ENCODE measurements at places on chromosomes 3 and 15. TPM values are rescaled to one million over a fixed set of nuclear protein-coding genes. Genes with fewer than 3 reads are reported as not detected.
A peak's percentile ranks its signal among the peaks of the same experiment; 100 is the strongest.

The SERPINI2 gene
- not detected for polyA plus RNA-seq

The ZNF592 gene
- 6.9 TPM for polyA plus RNA-seq

The MYEF2 gene
- 11.8 TPM for polyA plus RNA-seq

DNA sequence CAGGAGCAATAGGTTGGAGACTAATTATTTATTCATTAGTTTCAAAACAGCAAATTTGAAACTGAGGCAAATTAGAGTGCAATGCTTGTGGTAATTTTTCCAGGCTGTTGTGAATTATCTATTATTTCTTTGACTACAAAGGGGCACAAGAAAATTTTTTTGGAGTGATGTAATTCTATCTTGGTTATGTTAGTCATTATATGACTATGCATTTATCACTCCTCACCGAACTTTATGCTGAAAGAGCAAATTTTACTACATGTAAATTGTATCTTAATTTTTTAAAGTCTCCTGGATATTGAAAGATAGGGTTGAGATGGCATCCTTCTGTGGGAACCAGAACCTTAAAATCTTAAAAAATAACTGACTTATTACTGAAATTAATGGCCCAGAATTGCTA lies 320.0 kb upstream of the ROBO1 start:
- no peak for DNase-seq

GRCh38 chr3:31227131-31227562 lies 305.6 kb upstream of the STT3B start:
- DNase-seq: no peak

- DNase-seq: no peak
These were observed 115.8 kb upstream of the FLNB start for GRCh38 chr3:57892423-57892822.

DNA sequence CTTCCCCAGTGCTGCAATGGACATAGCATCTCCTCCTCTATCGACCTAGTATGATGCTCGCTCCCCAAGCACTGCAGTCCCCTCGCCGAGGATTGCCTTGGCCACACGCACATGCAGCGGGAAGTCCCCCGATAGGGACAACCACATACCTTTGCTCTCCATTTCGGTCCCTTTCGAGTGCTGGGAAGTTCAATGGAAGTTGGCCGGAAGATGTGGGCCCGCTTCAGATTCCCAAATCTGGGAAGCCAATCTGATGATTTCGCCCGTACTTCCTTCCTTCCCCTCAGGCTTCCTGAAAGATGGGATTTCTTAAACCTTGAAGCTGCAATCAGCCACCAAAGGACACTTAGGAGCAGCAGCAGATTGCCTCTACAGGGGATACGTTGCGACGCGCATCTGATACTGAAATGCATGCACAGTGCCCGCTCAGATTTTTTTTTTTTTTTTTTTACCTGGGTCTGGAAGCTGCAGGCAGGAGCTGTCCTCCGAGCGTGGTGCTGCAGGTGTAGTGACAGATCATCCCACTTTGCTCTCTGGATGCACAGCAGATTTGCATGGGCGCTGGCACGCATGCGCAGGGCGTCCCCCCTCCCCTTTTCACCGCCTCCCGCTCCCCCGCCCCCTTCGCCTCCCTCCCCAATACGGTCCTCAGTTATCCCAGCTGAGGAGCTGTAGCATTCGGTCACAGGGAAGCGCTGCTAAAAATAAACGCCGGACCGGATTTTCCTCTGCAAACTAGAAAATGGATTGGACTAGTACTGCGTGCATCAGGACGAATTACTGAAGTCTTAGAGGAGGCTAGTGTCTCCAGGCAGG lies at the start of gene FGF12:
Gene FGF12 (minus strand): TSS at position 510 of the 816 bp plus-strand sequence.
- no peak for DNase-seq

GRCh38 chr3:167305340-167305890 lies 74.7 kb downstream of the ZBBX start:
- no peak for DNase-seq

DNA sequence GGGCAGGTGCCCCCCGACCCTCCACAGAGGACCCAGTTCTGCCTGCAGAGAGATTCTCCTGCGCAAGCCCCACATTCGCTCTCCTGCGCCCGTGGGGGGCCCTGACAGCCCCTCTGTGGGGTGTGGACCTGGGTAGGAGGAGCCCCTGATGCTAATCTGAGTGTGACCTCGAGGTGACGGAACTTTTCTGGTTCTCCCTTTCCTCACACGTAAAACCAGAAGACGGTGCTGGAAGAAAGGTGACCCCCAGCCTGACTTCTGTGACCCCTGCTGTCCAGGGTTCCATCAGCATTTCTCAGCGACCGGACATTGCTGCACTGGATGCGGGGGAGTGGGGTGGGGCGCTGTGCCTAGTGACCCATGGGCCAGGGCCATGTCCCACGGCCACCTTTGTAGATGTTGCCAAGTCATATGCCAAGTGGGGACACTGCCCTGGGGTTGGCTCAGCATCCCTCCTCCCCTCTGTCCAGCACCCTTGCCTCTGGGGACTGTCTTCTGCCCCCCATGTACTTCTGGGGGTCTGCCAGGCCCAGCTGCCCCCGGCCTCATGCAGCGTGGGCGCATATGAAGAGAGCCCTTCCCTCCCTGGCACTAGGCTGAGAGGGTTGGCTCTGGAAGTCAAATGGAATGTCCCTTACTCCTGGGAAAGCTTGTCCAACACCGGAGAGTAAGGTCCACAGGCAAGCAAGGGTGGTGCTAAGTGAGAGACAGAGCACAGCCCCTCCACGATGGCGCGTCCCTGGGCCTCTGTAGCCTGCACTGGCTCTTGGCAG lies 129.1 kb upstream of the MEF2A start:
- no peak for DNase-seq

DNA sequence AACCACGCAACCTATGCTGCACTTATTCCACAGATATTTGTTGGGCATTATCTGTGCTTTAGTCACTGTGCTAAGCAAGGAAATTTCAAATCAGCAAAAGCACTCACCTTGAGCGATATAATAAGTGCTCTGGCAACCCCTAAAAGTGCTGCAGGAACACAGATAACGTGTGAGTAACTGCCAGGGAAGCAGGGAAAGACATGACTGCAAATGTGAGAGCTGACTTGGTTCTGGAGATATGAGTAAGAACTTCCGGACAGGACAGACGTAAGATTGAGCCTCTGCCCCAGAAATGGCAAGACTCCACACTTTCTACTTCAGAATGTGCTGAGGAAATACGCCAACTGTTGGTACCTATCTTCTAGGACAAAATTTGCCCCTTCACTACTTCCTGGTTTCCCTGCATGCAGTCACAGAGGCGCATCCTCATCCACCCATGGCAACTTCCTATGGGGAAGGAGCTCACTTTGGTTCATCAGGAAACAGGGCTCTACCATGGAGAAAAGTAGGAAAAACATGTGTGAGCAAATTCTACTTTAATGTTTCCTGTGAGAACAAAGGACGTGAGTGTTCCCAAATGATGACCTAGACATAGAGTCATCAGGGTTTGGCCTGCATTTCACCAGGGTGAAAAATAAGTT lies 41.7 kb downstream of the AQP9 start:
- no peak for DNase-seq

- no peak for DNase-seq
These were observed 225.2 kb downstream of the TCF12 start for GRCh38 chr15:57143511-57144078.

DNA sequence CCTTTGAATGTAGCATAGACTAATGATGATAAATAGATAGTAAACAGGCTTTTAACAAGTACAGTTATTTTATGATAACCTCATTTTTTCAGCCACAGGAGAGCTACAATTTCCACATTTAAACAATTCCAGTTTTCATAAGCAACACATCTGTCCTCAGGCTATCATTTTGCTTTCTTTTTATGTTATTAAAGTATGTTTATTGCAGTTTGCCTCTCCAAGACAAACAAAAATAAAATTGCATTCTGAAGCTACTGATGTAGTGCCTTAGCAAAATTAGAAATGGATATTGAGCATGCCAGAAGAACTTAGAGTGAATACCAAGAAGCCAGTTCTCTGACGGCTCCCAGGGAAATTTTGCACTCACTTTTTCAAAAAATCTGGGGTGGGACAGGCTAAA lies 140.6 kb upstream of the ABHD17C start:
- peak; percentile 30 for DNase-seq

DNA sequence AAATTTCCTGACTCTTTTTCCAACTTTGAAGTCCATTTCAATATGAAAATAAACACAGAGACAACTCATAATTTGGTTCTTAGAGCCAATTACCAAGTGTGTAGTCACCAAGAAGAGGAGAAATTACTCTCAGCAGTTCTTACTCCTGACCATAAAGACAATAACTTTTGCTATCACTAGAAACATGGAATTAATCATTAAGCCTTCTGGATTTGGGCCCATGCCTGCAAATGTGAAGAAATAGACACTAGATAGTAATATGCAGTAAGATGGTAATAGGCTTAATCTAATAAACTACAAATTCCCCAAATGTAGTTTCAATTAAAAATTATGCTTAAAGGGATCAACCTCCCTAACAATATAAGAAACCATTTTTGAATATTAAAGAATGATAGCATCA lies 185.1 kb upstream of the AGTR1 start:
- no peak for DNase-seq

- no peak for DNase-seq
These were observed 152.6 kb upstream of the TPM1 start for GRCh38 chr15:62889734-62890505.

All from BJ (cell line).